Stimulated activated CD4-positive, alpha-beta T cell treated with anti-CD3 and anti-CD28 coated beads, Interleukin-12 subunit alpha, Interleukin-12 subunit beta, amount 100 ng/mL, for 48 hours (primary cell): ENCODE measurements at places on chromosomes 2 and 18.

DNA sequence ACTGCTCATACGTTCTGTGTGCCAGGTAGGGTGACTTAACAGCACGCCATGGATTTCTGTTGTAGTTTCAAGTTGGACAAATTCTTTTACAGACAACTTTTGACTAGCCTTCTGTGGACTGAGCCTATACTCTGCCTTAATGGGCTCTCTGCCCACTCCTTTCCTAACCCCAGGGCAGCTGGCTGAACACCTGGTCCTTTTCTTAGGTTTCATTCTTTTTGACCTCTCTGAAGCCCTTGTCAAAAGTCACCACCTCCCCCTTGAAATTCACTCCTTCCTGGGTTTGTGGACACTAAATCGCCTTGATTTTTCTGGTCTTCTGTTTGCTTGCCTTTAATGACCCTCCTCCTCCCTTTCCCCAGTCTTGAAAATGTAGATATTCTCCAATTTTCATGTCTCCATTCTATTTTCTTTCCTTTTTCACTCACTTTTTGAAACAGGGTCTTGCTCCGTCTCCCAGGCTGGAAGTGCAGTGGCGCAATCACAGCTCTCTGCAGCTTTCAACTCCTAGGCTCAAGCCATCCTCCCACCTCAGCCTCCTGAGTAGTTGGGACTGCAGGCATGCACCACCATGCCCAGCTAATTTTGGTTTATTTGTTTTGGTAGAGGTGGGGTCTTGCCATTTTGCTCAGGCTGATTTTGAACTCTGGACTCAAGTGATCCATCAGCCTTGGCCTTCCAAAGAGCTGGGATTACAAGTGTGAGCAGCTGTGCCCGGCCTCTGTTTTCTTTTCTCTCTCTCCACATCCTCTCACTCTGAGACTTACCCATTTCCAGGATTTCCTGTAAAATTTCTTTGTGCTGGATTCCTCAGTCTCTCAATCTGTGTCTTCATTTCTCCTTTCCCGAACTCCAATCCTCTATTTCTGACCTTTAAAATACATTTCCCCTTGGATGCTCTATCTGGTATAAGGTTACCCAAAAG lies 112.9 kb downstream of the PLB1 start:
- no peak for DNase-seq

GRCh38 chr2:214135966-214136365 lies 274.9 kb upstream of the VWC2L start:
- no peak for DNase-seq

- DNase-seq = no peak
These were observed 18.9 kb downstream of the KIF5C start for GRCh38 chr2:148893906-148894305.

GRCh38 chr2:119856469-119856901 lies 96.8 kb downstream of the PTPN4 start:
- no peak for DNase-seq

DNA sequence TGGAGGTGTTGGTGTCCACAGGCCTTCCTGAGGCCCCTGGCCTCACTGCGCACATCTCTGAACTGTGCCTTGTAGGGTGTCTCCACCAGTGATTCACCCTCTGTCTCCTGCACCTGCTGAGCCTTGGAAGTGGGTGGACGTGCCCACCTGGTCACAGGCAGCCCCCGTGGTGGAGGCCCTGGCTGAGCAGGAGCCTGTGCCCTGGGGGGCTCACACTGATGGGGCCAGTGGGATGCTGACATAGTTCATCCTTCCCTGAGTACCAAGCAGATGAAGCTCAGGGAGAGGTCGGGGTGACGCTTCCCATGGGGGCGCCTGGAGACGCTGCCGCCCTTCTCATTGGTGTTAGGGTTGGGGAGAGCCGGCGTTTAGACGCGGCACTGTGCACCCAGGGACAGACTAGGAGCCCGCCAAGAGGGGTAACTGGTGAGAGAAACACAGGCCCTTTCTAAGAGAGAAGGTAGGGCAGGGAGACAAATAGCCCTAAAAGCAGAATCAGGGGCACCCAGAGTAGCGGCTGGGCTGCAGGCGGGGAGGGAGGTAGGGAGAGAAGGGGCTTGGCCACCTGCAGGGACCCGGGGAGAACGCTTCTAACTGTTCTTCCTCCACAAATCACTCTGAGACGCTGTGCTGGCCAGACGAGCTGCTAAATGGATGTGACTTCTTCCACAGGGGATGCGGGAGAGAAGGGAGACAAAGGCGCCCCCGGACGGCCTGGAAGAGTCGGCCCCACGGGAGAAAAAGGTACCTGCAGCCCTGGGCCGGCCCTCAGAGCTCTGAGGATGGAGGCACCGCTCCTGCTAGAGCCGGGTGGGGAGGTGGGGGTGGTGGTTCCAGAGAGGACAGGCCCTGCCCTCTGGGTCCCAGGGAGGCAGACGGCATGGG lies 18.0 kb downstream of the COLEC11 start:
- DNase-seq = no peak

DNA sequence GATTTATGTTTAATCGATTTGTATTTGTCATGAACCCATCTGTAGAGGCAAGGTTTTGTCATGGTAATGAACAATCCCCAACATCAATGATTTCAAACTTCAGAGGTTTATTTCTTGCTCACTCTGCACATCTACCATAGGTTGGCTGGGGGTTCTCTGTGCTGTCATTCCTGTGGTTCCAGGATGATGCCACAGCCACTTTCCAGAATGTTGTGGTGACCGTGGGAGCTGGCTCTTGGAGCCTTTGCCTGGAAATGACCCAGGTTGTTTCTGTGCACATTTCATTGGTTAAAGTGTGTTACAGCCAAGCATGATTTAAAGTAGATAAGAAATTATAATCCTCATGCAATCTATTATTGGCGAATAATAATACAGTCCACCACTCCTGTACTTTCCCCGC lies 28.2 kb upstream of the EPAS1 start:
- no peak for DNase-seq

- no peak for DNase-seq
These were observed 91.0 kb upstream of the CDH19 start for GRCh38 chr18:66694852-66695251.

DNA sequence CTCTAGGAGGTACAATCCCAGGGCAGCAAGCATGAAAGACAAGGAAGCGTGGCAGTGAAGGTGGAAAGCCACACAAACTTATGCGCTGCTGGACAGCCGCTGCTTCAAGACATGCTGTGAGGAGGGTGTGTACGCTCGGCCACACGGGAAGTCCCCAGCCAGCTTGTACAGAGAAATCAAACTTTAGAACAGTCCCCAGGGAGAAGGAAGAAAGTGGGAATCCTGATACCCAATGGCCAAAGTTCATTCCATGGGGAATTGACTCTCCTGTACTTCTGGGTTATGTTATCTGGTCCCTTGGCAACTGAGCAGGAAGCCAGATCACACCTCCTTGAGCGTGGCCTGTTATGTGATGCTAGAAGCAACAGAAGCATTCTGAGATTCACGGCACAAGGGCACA lies 86.1 kb upstream of the BOD1L2 start:
- no peak for DNase-seq

DNA sequence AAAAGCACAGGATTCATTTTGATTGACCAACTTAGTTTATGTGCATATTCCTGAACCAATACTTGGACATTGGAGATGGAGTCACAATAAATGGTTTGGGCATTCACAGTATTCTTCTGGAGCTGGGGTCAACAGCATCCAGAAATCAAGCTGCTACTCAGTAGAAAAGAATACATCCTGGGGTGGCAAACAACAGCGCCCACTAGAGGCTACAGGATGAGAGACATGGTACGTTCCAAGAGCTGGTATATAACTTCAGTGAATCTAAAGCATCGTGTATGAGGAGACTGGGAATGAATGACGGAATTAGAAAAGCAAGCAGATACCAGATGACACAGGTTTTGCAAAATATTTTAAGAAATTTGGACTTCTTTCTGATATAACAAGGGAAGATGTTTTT lies 142.9 kb upstream of the FIGN start:
- DNase-seq = no peak

- DNase-seq = no peak
These were observed 140.2 kb upstream of the ETAA1 start for GRCh38 chr2:67256892-67257291.

DNA sequence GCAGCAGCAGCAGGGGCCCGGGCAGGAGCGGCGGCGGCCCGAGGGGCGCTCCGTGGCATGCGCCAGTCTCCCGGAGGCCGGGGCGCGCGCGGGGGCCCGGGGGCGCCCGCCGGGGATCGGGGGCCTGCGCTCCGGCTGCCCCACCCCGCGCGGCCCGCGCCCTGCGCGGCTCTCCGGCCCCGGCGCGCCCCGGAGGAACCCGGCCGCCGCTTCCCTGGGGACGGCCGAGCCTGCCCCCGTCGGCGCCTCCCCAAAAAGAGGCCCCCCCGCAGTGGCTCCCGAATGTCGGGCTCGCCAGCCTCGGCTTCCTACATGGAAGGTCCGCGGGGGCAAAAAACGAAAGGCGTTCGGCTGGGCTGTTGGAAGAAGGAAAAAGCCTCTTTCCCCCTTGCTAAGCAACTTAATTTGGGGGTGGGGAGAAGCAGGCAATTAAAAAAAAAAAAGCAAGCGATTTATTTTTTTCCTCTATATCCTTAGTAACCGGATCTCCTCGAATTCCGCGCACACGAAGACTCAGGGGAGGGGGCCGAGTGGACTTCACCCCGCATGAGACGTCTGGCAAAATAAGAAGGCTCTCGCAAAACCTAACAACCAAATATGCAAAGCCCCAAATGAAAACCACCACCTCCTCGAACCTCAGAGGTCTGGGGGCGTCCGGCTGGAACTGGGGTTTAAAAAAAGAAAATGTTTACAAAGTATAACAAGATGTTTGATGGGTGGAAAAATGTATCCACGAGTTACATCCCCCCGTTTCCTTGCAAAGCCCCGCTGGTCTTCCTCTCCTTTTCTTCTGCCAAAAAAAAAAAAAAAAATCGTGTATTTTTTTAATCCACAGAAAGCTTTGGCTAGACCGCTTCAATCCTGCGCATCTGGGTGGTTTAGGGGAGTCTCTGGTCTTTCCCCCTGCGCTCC lies at the start of gene SMAD7:
SMAD7 (minus strand) TSS at position 430 of the 912 bp plus-strand sequence. CDS start 541 bp downstream, outside the sequence.
- no peak for DNase-seq

- no peak for DNase-seq
These were observed 379.3 kb upstream of the VWC2L start for GRCh38 chr2:214031566-214031965.

GRCh38 chr2:151437630-151438029 lies 27.9 kb downstream of the RIF1 start:
- no peak for DNase-seq

DNA sequence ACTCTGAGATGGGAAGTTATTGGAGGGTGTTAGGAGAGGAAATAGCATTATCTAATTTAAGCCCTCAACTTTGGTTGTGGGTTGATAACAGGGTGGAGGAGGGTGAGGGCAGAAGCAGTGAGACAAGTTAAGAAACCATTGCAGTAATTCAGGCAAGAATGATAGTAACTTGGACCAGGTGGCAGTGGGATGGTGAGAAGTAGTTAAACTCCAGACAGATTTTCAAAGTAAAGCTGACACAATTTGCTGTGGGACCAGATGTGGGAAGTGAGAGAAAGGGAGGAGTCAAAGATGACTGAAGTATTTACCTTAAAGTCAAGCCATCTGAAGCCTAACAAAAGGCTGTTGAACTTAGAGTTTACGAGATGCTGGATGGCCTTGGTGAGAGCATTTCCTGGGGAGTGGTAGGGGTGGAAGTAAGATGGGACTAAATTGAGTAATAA lies 163.2 kb upstream of the KLF7 start:
- no peak for DNase-seq

DNA sequence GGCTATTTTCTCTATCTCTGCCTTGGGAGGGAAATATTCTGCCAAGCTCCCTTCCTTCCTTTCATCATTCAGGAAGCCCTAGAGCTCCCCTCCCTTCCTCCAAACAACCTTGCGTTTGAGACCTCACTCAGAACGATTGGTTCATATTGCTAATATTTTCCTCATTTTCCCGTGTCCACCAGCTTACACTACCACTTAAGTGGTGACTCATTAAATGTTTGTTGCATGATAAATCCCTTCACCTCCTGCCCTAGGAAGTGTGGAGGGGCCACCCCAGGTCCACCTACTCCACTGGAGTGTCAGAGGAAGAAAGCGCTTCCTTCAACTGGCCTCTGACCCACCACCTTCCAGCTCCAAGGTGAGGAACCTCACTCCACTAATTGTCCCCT lies 2.3 kb upstream of the LPIN2 start:
- no peak for DNase-seq

GRCh38 chr18:22789600-22789999 lies 143.5 kb upstream of the RBBP8 start:
- no peak for DNase-seq

DNA sequence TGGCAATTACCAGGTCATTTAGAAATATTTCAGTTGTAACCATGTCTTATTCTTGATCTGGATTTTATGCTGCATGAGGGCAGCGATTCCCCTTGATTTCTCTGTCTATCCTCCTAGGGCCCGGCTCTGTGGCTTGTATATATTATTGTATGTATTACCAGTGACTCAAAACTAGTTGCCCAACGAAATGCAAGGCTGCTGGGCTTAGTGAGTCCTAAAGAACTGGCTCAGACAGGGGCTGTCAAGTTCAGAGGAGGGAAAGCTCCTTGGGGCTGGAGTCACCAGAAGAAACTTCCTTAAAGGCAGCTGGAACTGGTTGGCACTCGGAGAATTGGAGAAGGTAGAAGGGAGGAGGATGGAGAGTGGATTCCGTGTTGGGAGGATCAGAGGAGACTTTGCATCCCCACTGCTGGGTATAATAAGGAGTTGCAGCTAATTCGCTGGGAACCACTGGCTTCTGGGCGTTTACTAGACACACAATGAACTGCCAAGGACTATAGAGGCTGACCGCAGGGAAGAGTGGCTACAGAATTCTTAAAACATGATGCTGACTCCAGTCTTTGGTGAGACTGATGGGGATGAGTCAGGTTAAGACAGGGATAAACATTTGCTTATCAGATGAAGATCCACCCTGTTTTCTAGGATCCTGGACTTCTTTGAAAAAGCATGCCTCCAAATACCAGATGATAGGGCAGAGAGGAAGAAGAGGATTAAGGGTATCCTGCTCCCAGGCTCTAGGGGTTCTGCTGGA lies 104.3 kb downstream of the PRKCE start:
- DNase-seq = no peak

GRCh38 chr2:14673351-14673875 lies 40.9 kb downstream of the LRATD1 start:
- no peak for DNase-seq

DNA sequence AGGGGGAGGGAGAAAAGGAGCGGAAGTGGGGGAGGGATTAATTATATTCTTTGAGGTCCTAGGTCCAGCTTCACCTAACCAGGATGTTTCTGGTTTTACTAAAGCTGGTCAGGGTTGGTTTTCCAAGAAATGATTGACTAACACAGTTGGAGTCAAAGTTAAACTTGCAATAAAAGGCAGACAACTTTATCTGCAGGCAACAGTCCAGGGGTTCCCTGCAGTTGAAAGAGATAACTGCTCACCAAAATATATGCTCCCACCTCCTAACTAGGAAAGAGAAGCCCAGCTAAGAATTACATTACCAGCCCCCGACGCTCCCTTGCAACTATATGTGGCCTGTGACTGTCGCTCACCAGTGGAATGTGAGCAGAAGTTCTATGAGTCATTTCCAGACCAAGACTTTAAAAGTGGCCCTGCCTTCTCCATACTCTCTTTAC lies 140.0 kb upstream of the PKDCC start:
- no peak for DNase-seq

DNA sequence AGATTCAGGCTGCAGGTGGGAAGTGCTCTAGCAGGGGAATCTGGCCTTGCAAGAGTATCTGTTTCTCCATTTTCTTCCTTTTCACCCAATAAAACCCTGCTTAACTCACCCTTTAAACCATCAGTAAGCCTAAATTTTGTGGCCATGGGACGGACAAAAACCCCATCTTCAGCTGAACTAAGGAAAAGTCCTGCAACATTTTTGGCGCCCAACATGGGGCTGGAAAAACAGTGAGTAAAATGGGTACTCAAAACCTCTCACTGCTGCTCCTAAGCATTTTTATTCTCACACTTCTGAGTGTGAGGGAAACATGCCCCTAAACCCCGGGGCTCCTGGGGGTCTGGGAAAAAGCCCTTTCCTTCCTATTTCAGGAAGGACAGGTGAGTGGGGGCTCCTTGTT lies 414.3 kb downstream of the ZNF804A start:
- no peak for DNase-seq
